ENCODE measurements at places on chromosomes 5 and 9.

DNA sequence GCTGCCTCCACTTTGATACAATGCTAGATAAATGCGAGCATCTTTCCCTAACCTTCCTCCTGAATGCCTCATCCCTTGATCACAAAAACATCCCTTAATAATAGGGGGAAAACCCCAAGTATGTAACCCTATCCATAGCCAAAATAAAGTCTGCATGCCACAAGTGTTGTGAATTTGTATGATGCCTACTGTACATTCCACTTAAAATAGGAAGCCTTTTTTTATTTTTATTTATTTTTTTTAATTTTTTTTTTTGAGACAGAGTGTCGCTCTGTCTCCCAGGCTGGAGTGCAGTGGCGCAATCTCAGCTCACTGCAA lies 207.0 kb downstream of the AOPEP start:
- no peak for DNase-seq

DNA sequence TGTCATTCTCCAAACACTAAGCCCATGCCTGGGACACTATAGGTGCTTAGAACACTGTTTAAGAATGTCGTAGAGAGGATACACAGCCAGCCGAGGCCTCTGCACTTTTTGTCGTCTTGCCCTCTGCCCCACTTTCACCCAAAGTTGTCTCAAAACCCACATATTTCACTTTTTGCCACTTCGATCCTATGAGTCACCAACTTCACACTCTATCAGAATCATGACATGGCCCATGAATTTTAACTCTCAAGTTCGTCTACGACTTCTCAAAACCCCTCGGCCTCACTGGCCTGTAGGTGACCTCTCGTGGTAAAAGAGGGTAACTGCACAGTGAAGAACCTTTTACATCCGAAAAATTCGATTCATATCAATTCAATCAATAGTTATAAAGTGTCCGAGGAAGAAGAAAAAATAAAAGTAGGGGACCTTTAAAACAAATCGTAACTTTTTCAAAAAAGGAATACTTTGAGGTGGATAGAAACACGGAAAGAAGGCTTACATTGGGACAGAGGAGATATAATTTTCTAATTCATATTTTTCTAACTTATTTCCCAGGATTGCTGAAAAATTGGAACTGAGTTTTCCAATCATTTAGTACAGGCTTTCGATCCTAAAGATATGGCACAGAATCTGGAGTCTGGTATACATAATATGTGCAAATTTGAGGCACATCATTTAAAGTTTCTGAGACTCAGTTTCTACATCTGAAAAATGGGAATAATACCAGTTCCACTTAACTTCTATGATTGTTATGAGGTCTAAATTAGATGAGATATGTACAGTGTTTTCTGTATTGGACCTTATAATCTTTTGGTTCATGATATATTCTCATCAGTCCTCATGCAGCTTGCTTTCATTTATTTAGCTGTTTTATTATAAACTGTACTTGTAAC lies 122.6 kb downstream of the APBA1 start:
- peak; percentile 23 for DNase-seq

- DNase-seq, result no peak
These were observed 1359.1 kb upstream of the CDH9 start for GRCh38 chr5:28397502-28397941.

DNA sequence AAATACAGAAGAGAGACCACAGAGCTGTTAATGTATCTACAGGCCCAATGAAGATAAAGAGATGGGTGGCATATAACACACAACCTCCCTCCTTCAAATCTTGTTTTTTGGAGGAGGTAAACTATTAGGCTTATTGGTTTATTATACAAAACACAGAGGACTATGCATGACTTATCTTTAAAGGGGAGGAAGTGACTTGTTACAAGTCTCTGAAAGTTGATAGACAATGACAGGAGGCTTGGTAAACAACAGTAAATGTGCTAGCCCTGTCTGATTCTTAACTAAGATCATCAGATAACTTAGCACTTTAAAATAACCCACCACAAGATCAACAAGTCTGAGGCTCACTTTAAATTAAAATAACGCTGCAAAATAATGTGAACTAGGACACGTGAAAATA lies 219.0 kb downstream of the MLLT3 start:
- DNase-seq, result no peak

DNA sequence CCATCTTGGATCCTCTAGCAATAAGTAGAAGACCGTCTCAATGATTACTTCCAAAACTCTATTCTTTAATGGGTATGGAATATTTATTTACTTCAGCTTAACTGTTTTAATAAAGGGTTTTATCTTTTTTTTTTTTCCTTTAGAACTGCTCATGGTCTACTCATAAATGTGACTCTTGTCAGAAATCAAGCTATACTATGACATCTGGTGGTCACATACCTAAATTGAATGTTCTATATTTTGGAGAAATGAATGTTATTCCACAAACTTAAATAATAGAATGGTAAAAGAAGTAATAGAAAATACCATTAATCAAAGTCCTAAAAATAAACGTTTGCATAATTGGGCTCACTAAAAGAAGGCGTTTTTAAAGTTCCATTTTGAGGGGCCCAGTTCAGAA lies 131.2 kb upstream of the PLCXD3 start:
- DNase-seq, result no peak

DNA sequence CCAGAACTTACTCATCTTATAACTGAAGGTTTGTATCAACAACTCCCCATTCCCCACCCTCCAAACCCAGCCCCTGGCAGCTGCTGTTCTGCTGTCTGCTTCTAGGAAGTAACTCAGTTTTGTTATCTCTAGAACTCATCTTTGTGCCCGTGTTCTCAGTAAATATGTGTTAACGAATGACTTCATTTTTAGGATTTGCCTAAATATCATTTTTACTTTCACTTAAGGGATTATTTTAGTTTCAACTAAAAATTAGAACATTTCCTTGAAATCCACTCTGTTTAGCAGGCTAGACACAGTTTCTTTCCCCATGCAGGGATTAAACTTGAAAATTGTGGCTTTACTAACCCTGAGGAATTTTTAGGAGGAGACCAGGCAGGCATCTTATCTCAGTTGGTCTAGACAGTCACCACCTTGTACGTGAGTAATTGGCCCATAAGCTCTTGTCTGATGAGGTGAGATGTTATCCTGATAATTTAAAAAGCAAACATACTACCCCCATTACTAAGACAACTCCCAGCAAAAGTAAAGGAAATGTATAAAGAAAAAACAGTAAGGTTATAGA lies 68.2 kb upstream of the TNFAIP8 start:
- no peak for DNase-seq

DNA sequence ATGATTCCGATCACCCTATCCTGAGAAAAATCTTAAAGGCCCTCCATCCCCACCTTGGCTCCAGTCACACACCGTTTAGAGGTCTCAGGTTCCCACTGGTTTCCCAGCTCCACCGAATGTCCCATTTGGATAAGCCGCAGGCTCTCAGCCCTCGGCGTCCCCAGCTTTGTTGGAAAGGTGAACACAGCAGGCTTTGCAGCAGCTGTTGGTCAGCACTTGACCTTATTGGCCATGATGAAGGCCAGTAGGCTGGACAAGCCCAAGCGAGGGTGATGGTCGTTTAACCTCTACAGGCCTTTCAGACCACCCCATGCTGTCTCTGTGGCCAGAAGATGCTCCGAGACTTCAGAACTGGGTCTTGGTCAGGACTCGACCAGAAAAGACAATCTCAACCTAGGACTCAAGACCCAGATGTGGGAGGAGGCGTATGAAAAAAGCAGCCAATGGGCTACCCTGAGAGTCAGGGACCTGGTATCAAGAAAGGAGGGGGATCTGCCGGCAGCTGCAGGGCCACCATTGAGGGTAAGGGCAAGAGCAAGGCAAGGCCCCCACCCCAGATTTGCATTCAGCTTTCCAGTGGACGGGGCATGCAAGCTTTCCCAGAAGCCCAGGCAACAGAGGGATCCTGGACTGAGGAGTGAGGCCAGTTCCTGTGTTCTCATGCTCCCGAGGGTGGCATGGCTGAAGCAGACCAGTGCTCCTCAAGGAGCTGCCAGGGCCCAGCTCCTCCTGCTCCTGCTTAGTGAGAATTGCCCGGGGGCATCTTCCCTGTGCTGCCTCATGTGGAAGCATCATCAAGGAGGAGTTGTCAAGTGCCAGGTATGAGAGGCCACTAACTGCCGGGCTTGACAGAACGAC lies 13.4 kb downstream of the UBE2QL1 start:
- DNase-seq, result no peak

- no peak for DNase-seq
These were observed 962 bp upstream of the TXN start for GRCh38 chr9:110257097-110257841.

GRCh38 chr9:14813336-14814248 lies 91.1 kb upstream of the CER1 start:
- DNase-seq, result no peak

DNA sequence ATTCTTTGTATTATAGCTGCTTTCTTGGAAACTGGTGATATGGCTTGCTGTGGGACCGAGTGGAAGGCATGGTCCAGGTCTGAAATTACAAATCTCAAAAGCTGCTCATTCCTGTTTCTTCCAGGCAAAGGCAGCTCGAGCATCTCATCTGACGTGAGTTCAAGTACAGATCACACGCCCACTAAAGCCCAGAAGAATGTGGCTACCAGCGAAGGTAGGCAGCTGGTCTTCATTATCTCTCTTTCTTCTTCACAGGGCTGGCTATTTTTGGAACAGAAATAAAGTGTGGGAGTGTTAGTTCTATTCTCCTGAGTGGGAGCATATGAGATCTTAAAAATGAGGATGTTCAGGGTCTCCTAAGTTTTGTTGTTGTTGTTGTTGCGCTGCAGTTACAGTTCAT lies 115.9 kb downstream of the FBXL7 start:
- DNase-seq, result peak; percentile 39

- DNase-seq, result no peak
These were observed 152.1 kb downstream of the EFNA5 start for GRCh38 chr5:107518616-107519015.

DNA sequence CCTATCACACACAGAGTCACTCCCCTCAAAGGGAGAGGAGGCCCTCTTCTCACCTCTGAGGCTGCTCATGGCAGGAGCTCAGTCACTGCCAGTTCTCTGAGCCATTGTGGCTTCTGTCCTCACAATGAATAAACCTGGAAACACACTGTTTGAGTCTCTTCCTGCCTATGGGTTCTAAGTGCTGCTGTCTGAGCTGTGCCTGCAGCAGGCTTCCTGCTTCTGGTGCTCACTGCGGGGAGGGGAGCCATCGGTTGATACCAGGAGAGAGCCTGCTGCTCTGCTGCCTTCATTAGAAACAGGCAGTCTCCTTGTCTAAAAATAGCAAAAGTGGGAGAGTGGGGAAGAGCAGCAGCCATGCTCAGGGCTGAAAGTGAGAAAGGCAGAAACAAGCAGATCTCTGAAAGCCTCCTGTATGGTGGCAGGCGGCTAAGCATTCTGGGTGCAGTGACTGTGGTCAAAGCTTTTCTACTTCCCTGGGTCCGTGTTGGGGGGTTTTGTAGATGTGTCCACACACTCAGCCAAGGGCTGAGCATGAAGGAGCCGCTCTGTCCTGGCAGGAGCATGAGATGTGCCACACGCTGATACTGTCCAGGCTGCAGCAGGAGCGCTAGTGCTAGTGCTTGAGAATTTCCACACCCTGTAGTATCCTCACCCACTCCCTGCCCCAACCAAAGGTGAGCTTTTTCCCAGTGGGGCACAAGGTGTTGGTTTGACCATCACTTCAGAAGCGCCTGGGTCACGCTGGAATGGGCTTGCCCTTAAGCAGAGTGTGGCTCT lies 34.2 kb downstream of the PRKACG start:
- DNase-seq, result no peak

GRCh38 chr5:147481874-147482705 lies 27.8 kb downstream of the DPYSL3 start:
- DNase-seq, result no peak

DNA sequence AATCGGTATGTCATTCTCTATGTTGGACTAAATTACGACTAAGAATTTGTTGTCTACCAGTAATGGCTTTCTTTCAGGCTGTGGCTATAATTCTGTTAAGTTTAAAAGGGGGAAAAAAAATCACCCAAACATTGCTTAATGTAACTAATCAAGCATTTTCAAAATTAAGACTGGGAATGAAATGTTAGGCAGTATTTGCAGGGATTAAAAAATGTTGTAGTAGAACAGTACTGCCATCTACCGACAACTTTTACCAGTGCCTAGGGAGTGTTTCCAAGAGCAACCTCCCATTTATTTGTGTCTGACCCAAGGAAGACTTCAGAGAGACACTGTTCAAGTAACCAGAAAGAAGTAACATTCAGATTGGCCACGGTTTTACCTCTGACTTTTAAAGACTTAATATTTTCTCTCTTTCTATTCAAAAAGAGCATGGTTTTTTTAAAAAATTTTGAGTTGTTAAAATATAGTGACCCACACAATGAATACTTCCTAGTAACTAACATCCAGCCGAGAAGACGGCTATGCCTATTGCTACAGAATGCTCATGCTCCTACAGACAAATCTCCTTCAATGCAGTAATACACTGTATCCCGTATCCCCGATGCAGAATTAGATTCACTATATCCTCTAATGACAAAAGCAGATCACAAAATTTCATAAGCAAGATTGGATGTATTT lies 92.4 kb downstream of the ARL15 start:
- DNase-seq, result peak; percentile 57

DNA sequence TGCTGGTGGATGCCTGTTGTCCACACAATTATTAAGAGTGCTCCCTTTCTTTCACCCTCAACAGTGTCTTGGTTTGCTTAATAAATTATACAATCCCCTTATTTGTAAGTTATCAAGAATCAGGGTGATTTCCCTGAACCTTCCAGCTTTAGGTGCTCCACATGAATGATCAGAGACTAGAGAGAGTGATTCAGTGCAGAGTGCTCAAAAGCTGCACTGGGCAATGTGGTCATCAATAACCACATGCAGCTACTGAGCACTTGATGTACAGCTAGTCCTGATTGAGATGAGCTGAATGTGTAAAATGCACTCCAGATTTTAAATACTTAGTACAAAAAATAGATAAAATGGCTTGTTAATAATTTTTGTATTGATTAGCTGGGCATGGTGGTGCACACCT lies 76.8 kb upstream of the TRIO start:
- DNase-seq, result no peak

GRCh38 chr9:82152181-82152580 lies 163.6 kb downstream of the SPATA31D1 start:
- no peak for DNase-seq

- no peak for DNase-seq
These were observed 96.9 kb downstream of the ATG10 start for GRCh38 chr5:82068723-82069122.

DNA sequence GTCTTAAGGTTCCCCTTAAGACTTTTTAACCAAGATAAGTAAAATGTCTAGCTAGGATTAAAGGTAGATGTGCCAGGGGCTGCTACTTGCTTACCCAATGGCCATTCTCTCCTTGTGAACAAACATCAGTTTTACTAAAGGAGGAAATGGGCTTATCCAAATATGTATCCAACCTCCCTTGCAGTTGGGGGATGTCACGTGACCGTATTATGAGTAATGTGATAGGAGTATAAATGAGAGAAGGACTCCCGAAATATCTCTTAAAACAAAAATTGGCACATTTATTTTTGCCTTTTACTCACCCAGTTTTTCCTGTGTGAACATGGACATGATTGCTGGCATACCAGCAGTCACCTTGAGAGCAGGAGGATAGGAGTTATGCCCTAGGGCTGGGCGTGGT lies 247.9 kb downstream of the NFIB start:
- no peak for DNase-seq

Data from AG09309 (cell line).